ENCODE measurements at places on chromosomes 12 and 14. TPM values are rescaled to one million over a fixed set of nuclear protein-coding genes. Genes with fewer than 3 reads are reported as not detected.

DNA sequence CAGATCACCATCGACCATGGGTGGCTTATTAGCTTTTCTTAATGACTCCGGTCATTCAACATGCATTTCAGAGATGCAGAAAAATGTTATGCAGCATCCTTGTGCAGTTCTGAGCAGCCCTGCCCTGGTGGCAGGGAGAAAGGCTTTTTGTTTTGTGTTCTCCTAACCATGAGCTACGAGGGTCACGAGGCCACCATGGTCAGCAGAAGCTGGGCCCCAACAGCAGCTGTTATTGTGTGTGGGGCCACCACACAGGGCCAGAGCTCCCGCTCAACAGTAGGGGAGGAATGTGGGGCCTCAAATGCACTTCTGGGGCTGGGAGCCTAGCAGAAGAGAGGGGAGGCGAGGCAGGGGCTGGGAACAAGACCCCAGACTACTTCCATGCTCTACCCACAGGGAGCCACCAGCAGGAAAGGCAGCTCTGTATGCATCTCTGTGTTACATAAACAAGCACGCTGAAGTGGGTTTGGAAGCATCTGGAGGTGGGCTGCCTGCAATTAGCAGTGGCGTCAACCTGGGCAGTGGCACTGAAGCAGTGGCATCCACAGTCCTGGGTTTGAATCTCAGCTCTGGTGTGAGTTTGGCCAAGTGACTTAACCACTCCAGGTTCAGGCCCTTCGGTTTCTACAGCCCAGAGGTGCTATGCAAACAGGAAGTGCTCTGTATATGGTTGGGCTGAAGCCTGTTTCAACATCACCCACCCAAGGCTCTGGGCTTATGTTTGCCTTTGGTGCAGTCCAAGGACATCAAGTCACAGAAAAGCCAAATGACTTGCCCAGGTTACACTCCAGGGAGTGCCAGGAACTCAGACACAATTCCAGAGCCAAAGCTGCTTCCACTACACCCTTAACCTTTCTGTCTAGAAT, 16.3 kb downstream of the GLTP start:
- DNase-seq = no peak

GRCh38 chr12:93571925-93572711, at the start of gene SOCS2:
Gene SOCS2, plus strand, starts transcription at chr12:93572675. Its CDS starts 223 bp downstream, at chr12:93572898.
- DNase-seq = no peak

The AMN gene
- total RNA-seq = not detected

The SLC6A12 gene
- 1.8 TPM for total RNA-seq

The TUBA1A gene
- 107 TPM for total RNA-seq
